Glutamatergic neuron (in vitro differentiated cells): ENCODE measurements at places on chromosomes 3 and 15. TPM values are rescaled to one million over a fixed set of nuclear protein-coding genes. Genes with fewer than 3 reads are reported as not detected.

The ACKR2 gene
- total RNA-seq, result 0.64 TPM

The CD200 gene
- total RNA-seq, result 67.9 TPM

The COL6A5 gene
- total RNA-seq, result not detected

The HTR3E gene
- not detected for total RNA-seq

The C3orf52 gene
- 1.4 TPM for total RNA-seq

The NAA80 gene
- 13.3 TPM for total RNA-seq

The LRRC34 gene
- total RNA-seq, result 3.6 TPM

The GABRR3 gene
- total RNA-seq, result not detected

The CLDN18 gene
- total RNA-seq, result not detected

The TEX55 gene
- total RNA-seq, result not detected

The FOXB1 gene
- not detected for total RNA-seq

The MFSD1 gene
- 26.6 TPM for total RNA-seq

The NTRK3 gene
- 9.5 TPM for total RNA-seq

The UCN2 gene
- 4.3 TPM for total RNA-seq

The EBLN2 gene
- total RNA-seq, result 5.7 TPM

The PARP16 gene
- total RNA-seq, result 6.8 TPM

The IMPG2 gene
- total RNA-seq, result 2.4 TPM

The TRIM42 gene
- not detected for total RNA-seq

The CADM2 gene
- 233 TPM for total RNA-seq

The TGM5 gene
- total RNA-seq, result not detected

The CCR8 gene
- not detected for total RNA-seq

The POLQ gene
- total RNA-seq, result 2.4 TPM

The SNX22 gene
- total RNA-seq, result 4.6 TPM

The GABRG3 gene
- total RNA-seq, result 1.3 TPM

The SI gene
- not detected for total RNA-seq

The MME gene
- total RNA-seq, result 6.6 TPM

The CXCR6 gene
- not detected for total RNA-seq

The CGGBP1 gene
- total RNA-seq, result 57.1 TPM

The LRRC28 gene
- 49.6 TPM for total RNA-seq

The RTP4 gene
- total RNA-seq, result not detected

The ZMYND10 gene
- 1.3 TPM for total RNA-seq
